NCI-H460 (cell line): ENCODE measurements at places on chromosomes 2 and 18. TPM values are rescaled to one million over a fixed set of nuclear protein-coding genes. Genes with fewer than 3 reads are reported as not detected.

DNA sequence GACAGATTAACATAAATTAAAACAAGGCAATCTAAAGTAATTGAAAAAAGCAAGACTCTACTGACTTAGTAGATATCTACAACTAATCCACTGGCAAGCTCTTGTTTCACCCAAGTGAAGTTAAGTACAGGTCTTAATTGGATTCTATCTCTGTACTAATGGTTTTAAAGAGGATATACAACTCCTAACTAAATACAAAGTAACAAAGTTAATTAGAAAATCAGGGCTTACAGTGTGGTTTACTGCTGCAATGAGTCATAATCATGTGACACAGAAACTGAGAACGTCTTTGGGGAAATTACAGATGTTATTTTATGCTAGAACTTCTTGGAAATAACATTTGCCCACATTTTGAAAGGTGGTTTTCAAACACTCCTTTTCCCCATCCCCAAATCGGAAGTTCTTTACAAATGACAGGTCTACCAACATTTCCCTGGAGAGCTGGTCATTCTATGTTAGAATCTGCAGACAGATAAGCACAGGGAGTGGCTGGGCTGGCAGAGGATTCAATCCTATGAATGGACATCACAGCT lies 245.3 kb downstream of the STK39 start:
- no peak for DNase-seq

Gene C1GALT1C1L
- 1.3 and 2.0 TPM in 2 replicates for total RNA-seq

GRCh38 chr2:9780368-9781130 lies 62.7 kb upstream of the TAF1B start:
- DNase-seq, result no peak

DNA sequence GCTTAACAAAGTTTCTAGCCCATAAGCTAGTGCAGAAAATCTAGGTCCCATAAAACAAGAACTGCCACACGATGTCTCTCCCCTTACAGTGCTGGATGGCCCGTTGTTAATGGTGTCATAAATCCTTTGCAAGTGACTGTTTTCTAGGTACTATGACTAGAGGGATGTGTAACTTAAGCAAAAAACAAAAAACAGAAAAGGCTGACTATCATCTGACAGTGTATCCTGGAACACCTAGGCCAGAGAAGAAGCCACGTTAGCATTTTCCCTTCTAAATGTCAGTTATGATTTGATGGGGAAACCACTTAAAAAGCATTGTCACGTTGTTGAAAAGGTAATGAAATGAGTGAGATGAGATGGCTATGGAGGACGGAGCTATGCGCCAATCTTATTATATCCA lies 2.4 kb downstream of the CASP8 start:
- no peak for DNase-seq

DNA sequence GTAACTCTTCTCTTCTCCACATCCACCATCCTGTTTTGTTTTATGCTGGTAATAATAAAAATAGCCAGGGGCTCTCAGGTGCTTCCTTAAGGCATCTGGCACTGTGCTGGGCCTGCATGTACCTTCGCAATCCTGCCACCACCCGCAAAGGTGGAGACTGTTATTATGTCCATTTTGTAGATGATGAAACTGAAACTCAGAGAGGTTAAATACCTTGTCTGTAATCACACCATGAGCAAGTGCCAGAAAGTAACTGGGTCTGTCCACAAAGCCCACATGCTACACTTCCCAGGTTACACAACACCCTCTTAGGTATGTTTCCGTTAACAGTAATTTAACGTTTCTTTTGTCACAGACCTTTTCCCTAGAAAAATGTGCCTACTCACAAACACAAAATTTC lies 27.0 kb downstream of the NRP2 start:
- DNase-seq, result no peak

Gene ALK
- 0.02 TPM in 1 of 2 replicates, not detected in the other for total RNA-seq

GRCh38 chr18:39770399-39770798 lies 2184.6 kb upstream of the PIK3C3 start:
- DNase-seq, result no peak

GRCh38 chr2:3513026-3513810 lies 6.1 kb downstream of the ADI1 start:
- DNase-seq, result no peak

Gene AOX1
- 10.7 and 15.2 TPM in 2 replicates for total RNA-seq

- no peak for DNase-seq
Measured at GRCh38 chr2:33437815-33438214, 38.6 kb upstream of the RASGRP3 start.

Gene HTR2B
- not detected in 2 replicates for total RNA-seq

DNA sequence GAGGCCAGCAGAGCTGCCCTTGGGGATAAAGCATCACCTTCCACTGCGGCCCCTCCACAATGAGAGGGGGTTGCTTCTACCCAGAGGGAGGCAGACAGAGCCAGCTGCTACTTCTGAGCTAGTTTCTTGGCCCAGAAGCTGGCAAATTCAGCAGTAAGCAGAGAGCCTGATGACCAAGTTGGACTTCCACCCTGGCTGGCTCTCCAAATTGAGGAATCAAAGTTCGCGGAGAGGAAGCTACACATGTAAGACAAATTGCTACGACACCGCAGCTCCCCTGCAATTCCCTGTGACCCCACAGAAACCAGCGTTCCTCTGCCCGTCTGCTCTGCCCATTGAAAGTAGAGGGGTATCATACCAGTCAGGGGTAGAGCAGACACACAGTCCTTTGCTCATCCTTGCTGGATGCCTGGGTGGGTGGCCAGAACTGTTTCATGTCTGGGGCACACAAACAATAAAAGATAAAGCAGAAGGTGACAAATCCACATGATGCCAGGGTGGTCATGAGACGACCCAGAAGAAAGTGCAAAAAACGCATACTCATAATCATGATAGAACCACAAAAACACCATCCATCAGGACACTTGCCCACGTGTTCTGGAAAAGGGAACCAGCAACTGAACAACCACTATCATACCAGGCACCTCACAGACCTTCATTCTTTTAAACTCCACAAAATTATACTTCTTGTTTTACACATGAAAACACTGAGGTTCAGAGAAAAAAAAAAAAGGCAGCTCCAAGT lies 5.4 kb downstream of the TFCP2L1 start:
- no peak for DNase-seq

Gene GRHL1
- 0.57 and 0.72 TPM in 2 replicates for total RNA-seq

Gene ARHGEF33
- 0.47 and 0.58 TPM in 2 replicates for total RNA-seq

Gene FECH
- total RNA-seq, result 34.7 and 43.3 TPM in 2 replicates

GRCh38 chr2:99663641-99664040 lies 173.8 kb upstream of the REV1 start:
- no peak for DNase-seq
